ENCODE measurements at places on chromosomes 11 and 22. TPM values are rescaled to one million over a fixed set of nuclear protein-coding genes. Genes with fewer than 3 reads are reported as not detected.

DNA sequence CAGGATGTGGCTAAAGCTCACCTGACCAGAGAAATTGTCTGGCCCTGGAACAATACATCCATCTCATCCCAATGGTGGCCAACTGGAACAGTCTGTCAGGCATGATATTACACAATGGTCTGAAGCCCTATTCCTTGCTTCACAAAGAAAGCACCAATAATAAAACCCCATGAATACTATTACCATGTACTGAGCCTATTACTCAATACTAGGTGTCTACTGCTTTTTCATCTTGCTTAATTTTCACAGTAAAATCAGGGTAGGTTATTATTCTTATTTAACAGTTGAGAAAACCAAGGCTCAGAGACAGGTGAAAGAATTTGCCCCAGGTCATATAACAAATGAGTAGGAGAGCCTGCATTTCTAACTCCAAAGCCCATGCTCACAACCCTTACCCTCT lies 68.9 kb upstream of the CAPRIN1 start:
- DNase-seq: no peak

- no peak for DNase-seq
These were observed 74.0 kb upstream of the WNT11 start for GRCh38 chr11:76280151-76280881.

The F2 gene
- not detected for total RNA-seq

The TRIM51 gene
- not detected for total RNA-seq

The ACR gene
- not detected for total RNA-seq

DNA sequence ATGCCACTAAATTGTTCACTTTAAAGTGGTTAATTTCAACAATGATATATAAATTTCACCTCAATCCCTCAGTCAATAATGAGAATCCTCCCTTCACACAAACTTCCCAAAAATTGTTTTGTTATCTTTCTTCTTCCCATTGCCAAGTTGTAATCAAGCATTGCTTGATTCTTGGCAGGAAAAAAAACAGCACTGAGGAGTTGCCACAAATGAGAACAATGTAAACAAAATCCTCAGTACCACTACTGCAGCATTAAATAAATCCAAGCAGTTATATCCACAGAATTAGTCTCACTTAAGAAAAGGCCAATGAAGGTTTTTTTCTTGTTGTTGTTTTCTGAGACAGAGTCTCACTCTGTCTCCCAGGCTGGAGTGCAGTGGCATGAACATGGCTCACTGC lies 38.2 kb downstream of the FAM168A start:
- no peak for DNase-seq

The NXPE2 gene
- total RNA-seq: not detected

DNA sequence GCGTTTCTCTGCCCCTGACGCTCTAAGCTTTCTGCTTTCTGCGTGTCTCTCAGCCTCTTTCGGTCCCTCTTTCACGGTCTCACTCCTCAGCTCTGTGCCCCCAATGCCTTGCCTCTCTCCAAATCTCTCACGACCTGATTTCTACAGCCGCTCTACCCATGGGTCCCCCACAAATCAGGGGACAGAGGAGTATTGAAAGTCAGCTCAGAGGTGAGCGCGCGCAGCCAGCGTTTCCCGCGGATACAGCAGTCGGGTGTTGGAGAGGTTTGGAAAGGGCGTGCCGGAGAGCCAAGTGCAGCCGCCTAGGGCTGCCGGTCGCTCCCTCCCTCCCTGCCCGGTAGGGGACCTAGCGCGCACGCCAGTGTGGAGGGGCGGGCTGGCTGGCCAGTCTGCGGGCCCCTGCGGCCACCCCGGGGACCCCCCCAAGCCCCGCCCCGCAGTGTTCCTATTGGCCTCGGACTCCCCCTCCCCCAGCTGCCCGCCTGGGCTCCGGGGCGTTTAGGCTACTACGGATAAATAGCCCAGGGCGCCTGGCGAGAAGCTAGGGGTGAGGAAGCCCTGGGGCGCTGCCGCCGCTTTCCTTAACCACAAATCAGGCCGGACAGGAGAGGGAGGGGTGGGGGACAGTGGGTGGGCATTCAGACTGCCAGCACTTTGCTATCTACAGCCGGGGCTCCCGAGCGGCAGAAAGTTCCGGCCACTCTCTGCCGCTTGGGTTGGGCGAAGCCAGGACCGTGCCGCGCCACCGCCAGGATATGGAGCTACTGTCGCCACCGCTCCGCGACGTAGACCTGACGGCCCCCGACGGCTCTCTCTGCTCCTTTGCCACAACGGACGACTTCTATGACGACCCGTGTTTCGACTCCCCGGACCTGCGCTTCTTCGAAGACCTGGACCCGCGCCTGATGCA lies at the start of gene MYOD1:
MYOD1 (plus strand) TSS at position 544 of the 910 bp plus-strand sequence; CDS start at position 756, 212 bp downstream.
- DNase-seq: no peak

GRCh38 chr11:64025205-64025604 lies 10.5 kb upstream of the FLRT1 start:
- no peak for DNase-seq

The UBQLN3 gene
- 0.29 TPM for total RNA-seq

DNA sequence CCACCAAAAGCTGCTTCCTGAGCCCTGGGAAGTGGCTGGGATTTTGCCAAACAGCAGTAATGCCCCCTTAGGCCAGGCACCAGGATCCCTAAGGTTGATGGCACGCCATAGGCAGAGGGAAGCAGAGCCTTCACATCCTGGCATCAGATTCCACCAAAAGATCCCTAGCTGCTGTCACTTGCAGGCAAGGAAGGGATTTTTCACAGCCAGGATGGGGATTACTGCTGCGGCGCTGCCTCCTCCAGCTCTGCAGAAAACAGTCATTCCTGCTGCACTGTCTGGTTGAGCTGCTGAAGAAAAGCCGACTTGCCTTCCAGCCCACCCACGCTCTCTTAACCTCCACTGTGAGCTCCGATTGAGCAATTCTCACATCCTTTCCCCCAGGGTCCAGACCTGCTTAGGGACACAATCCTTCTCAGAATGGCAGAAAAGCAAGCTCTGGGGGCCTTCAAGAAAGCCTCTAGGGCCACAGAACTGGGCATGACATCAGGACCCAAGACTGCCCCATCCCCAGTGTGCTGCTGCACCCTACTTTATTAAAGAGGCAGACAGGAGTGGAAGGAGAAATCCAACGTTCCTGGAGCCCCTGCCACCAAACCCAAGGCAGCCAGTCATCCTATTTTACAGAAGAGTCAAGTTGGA lies 19.9 kb downstream of the SYN3 start:
- no peak for DNase-seq

The TRPM5 gene
- total RNA-seq: not detected

- no peak for DNase-seq
These were observed 11.3 kb downstream of the LSP1 start for GRCh38 chr11:1864231-1864630.

The FJX1 gene
- total RNA-seq: 0.73 TPM

DNA sequence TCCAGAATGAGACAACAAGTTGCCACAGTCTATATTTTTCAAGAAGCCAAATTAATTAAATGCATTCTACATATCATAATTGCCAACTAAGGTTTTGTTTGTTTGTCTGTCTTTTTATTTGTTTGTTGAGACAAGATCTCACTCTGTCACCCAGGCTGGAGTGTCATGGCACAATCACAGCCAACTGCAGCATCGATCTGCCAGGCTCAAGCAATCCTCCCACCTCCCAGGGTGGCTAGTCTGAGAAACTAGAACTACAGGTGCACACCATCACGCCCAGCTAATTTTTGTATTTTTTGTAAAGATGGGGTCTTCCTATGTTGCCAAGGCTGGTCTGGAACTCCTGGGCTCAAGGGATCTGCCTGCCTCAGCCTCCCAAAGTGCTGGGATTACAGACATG lies 140.0 kb downstream of the LRRC4C start:
- no peak for DNase-seq

The DAGLA gene
- total RNA-seq: not detected

The GTSE1 gene
- total RNA-seq: 0.95 TPM

GRCh38 chr11:132610216-132610615 lies 922.1 kb downstream of the OPCML start:
- DNase-seq: no peak

- no peak for DNase-seq
These were observed 14.9 kb downstream of the PGAP2 start for GRCh38 chr11:3823303-3823702.

The PIWIL4 gene
- 0.62 TPM for total RNA-seq

The SNX32 gene
- total RNA-seq: 0.37 TPM

The CTSC gene
- total RNA-seq: 30.6 TPM

- DNase-seq: no peak
These were observed 2.7 kb upstream of the SREBF2 start for GRCh38 chr22:41830174-41830573.

- no peak for DNase-seq
These were observed 4.5 kb downstream of the KCNQ1OT1 start for GRCh38 chr11:2694995-2695939.

The CBLIF gene
- not detected for total RNA-seq

GRCh38 chr11:57498540-57498939 lies 17.0 kb downstream of the SLC43A1 start:
- no peak for DNase-seq

DNA sequence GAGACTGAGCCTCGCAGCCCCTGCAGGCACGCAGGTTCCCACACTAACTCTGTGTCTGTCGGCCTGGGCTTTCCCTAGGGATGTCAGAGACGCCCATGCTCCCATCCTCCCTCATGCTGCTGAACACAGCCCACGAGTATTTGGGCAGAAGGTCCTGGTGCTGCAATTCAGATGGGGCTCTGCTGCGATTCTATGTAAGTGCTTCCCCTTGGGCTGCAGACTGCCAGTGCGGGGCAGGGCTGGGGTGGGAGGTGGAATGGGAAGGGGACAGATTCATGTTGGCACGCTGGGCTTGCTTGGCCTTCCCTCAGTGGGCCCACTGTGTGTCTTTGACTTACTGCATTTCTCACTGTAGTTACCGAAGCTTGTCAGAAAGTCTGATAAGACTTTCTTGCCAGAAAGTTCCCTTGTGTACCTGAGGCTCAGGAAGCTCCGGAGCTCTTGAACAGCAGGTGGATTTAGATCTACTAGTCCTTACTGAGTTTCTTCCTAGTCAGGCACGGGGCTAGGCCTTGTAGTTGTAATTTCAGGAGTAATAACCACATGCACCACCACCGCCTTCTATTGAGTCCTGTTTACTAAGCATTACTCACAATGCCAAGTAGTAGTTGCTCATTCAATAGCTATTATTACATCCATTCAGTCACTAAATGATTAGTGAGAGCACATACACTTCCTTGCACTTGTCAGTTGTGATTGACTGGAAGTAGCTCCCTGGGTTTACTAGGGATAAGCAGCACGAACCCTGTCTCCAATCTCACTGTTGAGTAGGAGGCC lies 65.2 kb downstream of the CABIN1 start:
- DNase-seq: no peak

DNA sequence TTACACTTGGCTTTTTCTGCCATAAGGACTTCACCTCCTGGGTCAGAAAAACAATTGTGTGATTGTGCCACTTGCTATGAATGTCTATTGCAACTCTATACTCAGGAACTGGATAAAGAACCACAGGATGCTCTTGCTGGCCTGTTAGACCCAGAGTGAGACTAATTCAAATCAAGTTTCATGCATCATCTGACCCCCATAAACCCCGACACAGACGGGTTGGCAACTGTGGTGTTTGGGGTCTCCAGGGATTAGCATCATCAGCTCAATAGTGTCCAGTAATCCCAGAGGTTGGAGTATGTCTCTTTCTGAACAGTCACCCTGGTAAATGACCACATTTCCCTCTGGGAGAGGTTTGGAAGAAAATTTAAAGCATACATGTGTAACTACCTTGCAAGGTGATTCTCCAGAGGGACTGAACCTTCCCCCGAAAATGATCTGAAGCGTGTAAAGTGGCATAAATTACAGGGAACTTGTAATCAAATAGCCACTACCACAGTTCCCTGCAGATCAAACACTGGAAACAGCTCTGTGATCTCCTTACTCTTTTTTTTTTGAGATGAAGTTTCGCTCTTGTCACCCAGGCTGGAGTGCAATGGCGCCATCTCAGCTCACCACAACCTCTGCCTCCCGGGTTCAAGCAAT lies 1097.6 kb downstream of the TBC1D22A start:
- no peak for DNase-seq

DNA sequence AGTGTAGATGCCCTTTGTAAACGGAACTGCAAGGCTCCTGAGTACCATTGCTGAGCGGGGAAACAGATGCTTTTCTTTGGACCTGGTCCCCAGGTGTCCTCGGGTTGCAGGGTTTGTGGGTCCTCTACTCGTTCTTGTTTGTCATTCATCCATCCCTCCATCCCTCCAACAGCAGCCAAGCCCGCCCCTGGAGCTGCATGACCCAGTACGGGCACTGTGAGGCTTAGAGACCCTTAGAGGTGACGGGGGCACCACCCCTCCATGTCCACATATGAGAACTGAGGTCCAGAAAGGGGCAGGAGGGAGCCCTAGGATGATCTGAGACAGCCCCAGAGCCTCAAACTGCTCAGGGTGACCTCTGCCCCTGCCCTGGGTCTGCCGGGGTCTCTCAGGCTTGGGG lies 45.4 kb downstream of the WNT11 start:
- DNase-seq: no peak

Data from activated B cell treated with CpG ODN at 0.5 μM for 24 hours (primary cell).